SHP77 (cell line): ENCODE measurements at places on chromosomes 2 and 18.
A peak's percentile ranks its signal among the peaks of the same experiment; 100 is the strongest.

GRCh38 chr2:3519255-3520205, at the start of gene ADI1:
Gene ADI1, minus strand, starts transcription at chr2:3519531. Its CDS starts 44 bp downstream, at chr2:3519487.
- DNase-seq = peak; percentile 81

GRCh38 chr2:120791243-120791961, 55.7 kb downstream of the GLI2 start:
- DNase-seq = no peak

DNA sequence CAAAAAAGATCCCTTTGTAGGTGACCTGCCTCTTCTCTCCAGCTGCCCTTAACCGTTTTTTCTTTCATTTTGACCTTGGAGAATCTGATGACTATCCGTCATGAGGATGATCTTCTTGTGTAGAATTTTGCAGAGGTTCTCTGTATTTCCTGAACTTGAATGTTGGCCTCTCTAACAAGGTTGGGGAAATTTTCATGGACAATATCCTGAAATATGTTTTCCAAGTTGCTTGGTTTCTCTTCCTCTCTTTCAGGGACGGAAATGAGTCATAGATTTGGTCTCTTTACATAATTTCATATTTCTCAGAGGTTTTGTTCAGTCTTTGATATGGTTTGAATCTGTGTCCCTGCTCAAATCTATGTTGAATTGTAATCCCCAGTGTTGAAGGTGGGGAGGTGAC, 34.0 kb downstream of the ZC3H8 start:
- no peak for DNase-seq

GRCh38 chr2:6325616-6326015, 540.1 kb downstream of the CMPK2 start:
- no peak for DNase-seq

DNA sequence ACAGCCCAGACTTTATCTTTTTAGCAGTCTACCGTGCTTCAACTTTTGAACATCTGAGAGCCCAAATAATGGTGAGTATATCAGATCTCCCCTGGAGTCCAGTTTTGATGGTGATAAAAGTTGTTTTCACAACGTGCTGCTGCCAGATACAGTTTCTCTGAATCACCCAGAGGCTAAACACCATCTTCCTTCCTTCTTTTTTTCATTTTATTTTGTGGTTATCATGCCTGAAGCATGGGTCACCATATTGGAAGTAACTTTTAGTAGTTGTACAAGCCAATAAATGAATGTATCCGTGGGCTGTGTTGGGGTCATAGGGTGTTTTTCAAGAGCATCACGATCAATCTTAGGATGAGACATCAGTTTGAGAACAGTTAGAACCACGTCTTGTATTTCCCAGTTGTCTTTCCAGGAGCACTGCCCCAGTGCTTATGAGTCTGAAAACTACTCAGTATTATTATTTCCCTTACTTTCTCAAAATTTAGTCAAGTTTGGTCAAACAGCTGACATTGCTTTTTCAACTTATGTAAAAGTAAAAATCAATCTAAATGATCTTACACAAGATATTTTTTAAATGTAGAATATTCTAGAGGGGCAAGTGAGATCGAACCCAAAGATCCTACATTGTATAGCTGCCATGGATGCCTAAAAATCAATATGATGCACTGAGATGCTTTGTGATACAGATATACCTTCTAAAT, 311.4 kb downstream of the CTNNA2 start:
- DNase-seq = no peak

DNA sequence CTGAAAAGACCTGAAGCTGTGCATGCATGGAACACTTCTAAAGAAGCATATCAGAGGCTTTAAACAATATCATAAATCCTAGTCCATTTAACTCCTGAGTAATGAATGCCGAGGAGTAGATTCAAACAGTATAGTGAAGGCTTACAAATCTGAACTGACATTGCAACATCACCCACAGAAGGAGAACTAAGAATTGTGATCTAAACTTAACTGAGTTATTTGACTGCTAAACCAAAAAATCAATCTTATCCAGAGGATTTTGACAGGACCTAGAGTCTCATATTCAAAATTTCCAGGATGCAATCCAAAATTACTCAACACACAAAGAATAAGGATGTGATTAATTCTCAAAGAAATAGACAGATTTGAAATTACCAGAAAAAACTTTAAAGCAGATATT, 181.0 kb downstream of the SLC39A10 start:
- DNase-seq = no peak

DNA sequence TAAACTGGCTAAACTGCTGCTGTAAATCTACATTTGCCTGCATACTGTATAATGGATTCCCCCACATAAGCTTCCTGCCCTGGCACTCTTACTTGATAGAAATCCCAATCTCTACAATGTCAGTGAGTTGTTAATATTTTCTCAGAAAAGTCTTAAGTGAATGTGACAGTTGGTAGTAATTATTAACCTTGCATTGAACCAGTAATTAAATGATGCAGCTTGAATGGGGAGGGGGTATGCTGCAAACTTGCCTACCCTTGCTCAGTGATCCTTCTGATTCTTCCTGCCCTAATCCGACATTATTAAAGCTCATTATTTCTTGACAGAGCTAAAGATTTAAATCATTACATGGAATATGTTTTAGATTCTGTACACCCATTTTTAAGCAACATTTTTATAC, 119.0 kb upstream of the CDH7 start:
- no peak for DNase-seq

DNA sequence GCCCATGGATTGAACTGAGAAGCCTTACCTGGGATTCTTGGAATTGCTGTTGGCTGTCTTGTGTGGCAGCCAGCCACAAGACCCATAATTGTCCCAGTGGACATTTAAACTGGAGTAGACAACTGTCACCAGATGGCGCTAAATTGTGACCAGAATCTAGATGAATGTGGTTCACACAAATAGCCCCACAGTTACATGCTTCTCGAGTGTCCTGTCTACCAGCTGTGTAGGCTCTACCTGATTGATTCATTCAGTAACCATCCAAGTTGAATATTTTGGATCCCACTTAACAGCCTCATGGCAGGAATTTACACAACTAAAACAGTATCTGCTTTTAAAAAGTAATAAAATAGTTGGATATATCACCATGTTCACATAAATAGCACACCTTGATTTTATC, 73.2 kb downstream of the MAP4K4 start:
- peak; percentile 36 for DNase-seq

- no peak for DNase-seq
Measured at GRCh38 chr2:30628341-30628740, 178.9 kb downstream of the CAPN13 start.

DNA sequence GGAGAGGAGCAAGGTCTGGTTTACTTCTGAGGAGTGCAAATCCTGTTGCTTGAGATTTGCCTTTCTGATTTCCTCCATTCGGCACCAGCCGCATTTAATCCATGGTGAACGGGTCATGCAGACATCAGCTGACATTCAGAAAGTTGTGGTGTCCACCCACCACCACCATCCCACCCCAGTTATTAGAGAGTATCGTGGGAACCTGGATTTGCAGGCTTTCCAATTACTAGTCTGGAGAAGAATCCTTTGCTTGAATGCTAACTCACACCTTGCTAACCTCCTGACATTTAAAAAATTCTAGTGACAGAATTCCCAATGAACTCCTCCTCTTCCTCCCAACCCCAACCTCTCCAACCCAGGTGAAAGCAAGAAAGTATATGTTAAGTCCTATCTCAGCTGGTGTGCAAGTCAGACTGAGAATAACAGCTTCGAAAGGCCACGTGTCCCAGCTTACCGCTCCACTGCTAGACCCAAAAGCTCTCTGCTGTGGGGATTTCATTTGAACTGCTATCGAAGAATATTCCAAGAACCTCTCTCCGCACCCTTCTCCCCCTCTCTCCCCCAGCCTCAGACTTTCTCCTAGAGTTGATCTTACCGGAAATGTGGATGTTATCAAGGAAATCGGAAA, 17.7 kb downstream of the BCL11A start:
- no peak for DNase-seq

DNA sequence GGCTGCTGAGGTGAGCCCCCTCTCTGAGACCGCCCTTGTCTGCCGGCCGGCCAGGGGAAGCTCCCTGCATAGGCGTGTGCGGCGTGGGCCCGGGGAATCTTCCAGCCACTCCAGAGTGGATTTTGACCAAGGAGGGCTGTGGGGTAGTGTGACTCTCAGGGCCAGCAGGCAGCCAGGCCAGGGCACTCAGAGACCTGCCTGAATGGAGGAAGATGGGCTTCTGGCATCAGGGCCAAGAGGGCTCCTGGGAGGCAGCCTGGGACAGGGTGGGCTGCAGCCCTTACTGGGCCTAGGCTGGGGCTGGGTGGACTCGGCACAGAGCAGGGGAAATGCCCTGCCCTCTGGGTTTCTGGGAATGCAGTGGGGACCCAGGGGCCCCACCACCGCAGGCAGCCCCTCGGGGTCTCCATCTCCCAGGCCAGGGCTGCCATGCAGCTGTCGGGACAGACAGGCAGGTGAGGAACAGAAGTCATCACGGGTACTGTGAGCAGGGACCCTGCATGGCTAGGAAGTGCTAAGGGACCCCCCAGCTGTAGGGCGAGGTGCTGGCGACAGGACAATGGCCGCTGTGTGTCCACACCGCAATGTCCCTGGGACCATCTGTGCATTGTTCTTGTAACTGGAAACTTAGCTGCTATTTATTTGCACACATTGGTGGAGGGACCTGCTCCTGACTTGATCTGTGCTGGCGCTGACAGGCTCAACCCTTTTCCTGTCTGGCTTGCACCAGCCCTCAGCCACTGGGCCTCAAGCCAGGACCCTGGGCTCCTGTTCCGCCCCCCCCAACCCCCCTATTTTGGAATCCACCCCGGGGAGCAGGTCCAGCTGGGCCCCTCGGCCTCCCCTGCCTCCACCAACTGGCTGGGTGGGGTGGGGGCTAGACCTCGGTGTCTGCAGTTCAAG, 4.1 kb downstream of the PDCD1 start:
- DNase-seq = no peak

DNA sequence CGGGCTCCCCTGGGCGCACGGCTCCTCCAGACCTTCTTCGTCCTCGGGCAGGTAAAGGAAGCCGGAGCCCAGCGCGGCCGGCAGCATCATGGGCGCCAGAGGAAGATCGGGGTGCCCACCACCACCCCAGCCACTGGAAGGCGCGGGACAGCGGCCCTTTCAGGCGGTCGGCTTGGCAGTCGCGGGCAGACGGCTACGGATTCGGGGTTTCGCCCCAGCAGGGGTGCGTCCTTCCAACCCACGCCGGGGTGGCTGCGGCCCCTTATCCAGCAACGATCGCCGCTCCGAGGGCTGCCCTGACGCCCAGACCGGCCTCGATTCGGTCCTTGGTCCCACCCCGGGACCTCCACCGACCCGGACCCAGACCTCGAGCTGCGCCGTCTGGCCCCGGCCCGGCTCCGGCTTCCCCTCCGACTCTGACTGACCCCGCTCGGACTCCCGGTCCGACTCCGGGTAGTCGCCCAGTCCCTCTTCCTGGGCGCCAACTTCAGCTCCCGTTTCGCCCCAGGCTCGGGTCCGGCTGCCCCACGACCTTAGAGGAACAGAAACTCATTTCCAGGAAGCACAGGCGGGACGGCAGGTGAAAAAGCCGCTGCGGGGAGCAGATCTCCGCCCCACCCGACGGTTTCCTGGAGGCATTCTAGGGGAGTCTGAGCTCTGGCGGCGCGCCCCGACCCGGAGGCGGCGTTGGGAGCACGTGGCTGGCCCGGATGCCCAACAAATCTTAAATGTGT, 30.2 kb upstream of the SSB start:
- DNase-seq = no peak

DNA sequence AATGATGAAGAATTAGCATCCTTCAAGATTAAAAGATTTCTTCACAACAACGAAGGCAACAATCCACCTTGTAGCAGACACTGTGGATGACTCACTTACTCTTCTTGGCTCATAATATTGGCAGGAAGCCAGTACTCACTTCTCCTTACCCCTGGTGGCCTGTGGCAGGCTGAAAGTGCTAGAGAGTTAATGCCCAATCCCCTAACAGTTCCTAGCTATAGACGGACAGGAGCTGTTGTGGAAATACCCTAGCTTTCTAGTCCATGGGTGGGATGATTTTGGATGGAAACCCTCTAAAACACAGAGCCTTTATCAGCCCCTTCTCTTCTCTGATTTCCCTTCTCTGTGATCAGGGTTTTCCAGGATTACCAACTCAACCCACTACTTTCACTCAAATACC, 128.6 kb upstream of the NYAP2 start:
- peak; percentile 75 for DNase-seq

DNA sequence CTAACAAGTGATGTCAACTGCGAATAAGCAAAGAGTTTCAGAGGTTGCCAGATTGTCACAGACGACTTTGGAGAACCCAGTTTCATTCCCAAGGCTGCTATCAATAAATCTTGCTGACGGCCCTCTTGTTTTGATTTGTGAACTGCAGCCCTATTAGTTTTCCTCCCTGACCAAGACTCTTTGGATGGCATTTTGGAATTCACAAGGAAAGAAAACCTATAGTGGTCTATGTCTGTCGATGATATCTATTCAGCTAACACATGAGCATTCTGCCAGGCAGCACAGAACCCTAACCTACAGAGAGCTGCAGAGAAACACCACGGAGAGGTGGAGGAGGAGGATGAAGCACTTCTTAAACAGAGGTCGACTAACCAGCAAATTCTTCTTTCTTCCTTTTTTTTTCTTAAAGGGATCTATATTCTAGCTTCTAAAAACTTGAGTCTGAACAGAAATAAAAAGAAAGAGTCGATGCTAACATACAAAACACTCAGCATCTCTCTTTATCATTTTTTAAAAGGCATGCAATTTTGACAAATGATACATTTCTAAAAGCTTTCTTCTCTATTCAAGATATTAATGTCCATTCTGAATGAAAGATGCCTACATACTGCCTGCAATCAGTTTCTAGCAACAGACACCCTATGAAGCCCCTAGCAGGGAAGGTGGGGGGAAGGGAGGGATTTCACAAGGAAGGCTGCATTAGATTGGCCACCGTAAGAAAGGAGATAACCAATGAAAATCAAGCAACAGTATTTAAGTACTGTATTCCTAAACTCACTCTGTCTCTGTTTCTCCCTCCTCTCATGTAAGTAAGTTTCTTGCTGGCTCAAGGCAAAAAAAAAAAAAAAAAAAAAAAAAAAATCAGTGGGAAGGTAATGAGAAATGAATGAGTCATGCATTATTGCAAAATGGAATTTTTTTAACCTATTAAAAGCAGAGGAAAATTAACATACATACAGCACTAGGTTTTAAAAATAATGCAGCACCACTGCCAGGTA, 83.0 kb upstream of the CHRNA1 start:
- no peak for DNase-seq

DNA sequence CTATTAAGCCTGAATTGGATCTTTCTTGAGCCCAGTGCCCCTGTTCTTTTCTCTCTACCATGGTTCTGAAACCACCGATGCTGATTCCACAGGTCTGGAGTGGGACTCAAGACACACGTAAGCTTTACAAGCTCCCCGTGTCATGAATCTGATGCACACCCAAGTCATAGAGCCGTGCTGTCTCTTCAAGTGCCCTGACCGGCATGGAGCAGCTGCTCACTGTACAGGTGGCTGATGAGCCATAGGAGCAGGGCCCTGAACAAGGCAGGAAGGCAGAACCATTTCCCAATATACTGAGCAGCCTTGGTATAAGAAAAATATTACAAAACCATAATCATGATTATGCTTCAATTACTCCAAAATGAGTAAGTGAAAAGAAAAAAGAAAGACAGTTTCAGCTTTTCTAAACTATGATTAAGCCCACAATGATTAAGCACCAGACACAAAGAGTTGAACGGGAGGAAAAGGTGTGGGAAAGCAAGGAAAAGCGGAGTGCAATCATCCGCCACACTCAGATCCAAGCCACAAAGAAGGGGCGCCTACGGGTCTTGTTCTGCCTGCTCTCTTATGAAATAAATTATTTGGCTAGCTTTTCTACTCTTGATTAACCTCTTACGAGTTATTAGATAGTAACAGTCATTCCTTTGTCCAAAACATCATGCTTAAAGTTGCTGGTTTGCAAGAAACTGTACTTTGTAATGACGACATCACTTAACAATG, 41.7 kb downstream of the NOL10 start:
- DNase-seq = no peak

- no peak for DNase-seq
Measured at GRCh38 chr2:216873573-216873972, 13.7 kb upstream of the TNP1 start.
